ENCODE measurements at places on chromosomes 4 and X. TPM values are rescaled to one million over a fixed set of nuclear protein-coding genes. Genes with fewer than 3 reads are reported as not detected.

The ANTXR2 gene
- total RNA-seq: 80.4 TPM

The NFKB1 gene
- 24.2 TPM for total RNA-seq

The ARMCX4 gene
- total RNA-seq: 3.7 TPM

The CXXC4 gene
- total RNA-seq: not detected

The DCAF4L1 gene
- 0.13 TPM for total RNA-seq

The RBM47 gene
- 0.40 TPM for total RNA-seq

The ENPP6 gene
- not detected for total RNA-seq

The CLIC2 gene
- 2.4 TPM for total RNA-seq

The TLR3 gene
- 3.7 TPM for total RNA-seq

The ZNF185 gene
- 4.6 TPM for total RNA-seq

The PITX2 gene
- total RNA-seq: not detected

The CDS1 gene
- total RNA-seq: 0.25 TPM

The EVC gene
- 39.4 TPM for total RNA-seq

The CDKL2 gene
- total RNA-seq: 0.44 TPM

The CD40LG gene
- total RNA-seq: not detected

The TLR1 gene
- 2.6 TPM for total RNA-seq

The DSPP gene
- not detected for total RNA-seq

The GUCY1B1 gene
- 5.5 TPM for total RNA-seq

The PNMA3 gene
- 0.06 TPM for total RNA-seq

The ADH7 gene
- not detected for total RNA-seq

The USO1 gene
- 104 TPM for total RNA-seq

The CXCL8 gene
- total RNA-seq: 2.1 TPM

The FDCSP gene
- not detected for total RNA-seq

The TBC1D8B gene
- total RNA-seq: 11.3 TPM

The RTL9 gene
- total RNA-seq: 0.06 TPM

The ERAS gene
- not detected for total RNA-seq

The PROM1 gene
- total RNA-seq: not detected

The RASL11B gene
- total RNA-seq: not detected

The FAM149A gene
- 13.9 TPM for total RNA-seq

The SPANXA2 gene
- not detected for total RNA-seq

The AWAT1 gene
- not detected for total RNA-seq

The MAGEB6 gene
- not detected for total RNA-seq

The CYBB gene
- total RNA-seq: not detected

The SH3RF1 gene
- 35.0 TPM for total RNA-seq
